ENCODE measurements at places on chromosomes 5 and 9. TPM values are rescaled to one million over a fixed set of nuclear protein-coding genes. Genes with fewer than 3 reads are reported as not detected.

DNA sequence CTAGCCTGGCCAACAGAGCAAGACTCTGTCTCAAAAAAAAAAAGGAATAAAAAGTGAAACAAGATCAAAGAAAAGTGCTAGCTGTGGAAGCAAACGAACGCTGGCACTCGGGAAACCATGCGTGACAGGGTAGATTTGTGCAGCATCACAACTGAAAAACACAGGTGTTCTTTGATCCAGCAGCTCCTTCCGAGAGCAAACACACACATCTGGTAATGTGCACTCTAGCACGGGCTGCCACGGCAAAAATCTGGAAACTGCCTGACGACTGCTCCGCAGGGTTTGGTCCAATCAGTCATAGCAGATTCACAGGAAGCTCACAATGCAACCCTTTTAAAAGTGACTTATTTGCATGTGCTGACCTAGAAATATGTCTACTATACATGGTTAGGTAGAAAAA lies 80.0 kb downstream of the SYK start:
- peak; percentile 81 for DNase-seq

DNA sequence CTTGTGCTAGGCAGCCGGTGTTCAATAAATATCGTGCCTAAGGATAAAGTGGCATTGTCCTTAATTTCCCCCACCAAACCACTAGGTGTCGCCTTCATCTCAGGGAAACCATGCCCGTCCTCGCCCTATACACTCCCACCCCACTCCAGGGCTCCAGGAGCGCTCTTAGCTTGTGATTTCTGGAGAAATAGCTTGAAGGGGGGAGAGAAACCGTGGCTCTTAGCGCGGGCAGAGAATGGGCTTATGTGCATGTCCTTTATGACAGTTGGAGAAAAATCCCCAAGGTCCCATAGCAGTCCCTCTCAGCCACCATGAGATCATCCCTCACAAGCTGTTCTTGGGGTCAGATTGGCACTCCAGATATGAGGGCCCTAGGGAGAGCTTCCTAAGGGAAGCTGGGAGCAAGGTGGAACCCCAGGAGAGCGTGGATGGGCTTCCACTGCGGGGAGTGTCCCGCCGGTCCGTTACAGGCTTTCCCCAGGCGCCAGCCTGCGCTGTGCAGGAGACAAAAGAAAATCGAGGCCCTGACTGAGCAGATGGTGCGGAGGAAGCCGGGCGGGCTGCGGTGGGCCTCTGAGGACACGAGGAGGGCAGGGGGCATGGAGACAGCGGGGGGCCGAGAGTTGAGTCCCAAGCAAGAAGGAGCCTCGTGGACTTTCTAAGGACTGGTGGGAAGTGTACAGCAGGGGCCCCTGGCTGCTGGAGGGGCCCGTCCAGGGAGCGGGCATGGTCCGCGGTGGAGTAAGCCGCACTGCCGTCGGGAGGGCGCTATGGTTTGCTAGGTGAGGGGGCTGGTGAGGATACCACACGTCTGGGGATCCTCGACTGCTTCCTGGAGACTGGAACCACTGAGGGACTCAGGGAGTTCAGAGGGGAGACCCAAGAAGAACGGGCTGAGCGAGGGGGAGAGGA lies 750 bp upstream of the NPR2 start:
- peak; percentile 79 for DNase-seq

- DNase-seq, result no peak
Observed at GRCh38 chr9:91790917-91791316, 159.1 kb downstream of the ROR2 start.

DNA sequence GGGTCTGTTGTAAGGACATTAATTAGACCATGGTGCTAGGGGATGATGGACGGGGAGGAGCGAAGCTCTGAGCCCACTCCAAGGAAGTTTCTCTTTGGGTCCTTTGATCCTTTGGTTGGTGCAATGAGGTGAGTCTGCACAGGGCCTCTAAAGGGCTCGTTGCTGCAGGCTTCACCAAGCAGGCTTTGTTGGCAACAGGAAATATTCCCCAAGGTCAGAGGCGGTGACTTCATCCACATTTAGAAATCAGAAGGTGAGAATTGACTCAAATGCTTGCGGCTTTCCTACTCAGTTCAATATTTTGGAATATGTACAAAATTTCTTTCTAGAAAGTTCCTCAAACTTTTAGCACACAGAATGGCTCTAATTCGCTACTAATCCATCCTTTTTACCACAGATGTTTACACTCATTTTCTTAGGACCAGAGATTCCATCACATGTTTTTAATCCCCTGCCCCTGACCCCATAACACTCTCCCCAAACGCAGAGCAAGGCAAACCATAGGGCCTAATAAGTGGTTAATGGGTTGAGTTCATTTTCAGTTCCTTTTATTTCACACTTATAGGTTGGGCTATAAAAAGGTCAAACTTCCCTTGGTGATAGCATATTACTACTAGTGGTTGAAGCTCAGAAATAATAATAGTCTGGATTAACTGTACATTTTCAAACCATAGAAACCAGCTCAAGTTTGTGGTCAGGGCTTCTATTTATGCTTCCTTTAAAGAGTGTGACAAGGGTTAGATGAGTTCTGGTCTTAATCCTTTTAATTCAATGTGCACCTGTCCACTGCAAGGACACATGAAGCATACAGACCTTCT lies 37.3 kb upstream of the TMEM252 start:
- peak; percentile 43 for DNase-seq

DNA sequence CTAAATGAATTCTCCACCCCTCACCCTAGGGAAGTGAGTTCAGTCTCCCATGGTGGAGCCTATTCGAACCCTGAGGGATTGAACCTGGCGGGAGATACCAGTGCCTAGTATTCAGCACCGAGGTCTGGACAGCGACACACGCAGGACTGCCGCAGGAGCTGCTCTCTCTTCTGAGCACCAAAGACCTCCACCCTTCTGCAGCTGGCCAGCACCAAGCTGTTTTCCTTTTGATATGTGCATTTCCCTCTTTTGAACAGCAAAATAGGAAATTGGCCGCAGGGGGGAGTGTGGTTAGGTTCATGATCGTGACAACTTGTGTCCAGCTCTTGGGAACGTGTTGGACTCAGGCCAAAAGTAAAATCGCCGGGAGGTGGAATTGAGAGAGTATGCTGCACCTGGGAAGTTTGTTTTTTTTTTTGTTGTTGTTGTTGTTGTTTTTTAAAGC lies 1.2 kb upstream of the PCSK1 start:
- peak; percentile 32 for DNase-seq

The TMEM252 gene
- not detected for polyA plus RNA-seq
